Pancreas (tissue), 10 donors: ENCODE measurements at places on chromosomes 1 and 21. TPM values are rescaled to one million over a fixed set of nuclear protein-coding genes. Genes with fewer than 3 reads are reported as not detected.

DNA sequence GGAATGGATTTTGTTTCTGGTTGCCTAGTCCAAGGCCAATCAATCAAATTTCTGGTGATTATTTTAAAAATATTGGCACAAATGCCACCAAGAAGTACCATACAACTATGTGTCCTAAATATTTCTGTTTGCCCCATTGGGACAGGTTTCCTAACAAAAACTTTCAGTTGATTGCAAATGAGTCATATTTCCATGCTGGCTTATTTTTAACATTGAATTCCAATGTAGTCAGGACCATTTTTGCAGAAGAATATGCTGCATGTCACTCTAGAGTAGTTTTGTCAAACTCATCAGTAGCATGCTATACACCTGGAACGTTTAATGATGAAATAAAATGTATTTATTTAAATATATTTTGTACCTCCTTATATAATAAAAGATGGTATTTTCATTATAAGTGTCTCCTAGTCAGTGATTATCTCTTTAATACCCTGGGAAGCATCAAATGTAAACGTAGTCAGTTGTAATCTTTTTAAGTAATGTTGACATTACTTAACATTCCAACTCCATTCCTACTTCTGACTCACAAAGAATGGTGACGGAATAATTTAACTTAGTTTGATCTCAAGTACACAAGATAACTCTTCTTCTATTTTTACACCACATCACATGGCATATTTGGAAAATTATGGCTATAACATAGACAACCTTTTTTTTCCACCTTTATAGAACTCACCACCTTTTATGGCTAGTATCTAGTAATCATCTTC lies 39.0 kb upstream of the USH2A start:
- no peak for DNase-seq

DNA sequence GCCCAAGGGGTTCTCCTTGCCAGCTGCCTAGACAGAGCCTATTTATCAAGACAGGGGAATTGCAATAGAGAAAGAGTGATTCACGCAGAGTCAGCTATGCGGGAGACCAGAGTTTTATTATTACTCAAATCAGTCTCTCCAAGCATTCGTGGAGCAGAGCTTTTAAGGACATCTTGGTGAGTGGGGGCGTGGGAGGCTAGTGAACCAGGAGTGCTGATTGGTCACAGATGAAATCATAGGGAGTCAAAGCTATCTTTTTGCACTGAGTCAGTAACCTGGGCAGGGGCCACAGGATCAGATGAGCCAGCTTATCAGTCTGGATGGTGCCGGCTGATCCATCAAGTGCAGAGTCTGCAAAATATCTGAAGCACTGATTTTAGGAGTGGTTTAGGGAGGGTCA lies 64.8 kb upstream of the MRPS6 start:
- DNase-seq: no peak

DNA sequence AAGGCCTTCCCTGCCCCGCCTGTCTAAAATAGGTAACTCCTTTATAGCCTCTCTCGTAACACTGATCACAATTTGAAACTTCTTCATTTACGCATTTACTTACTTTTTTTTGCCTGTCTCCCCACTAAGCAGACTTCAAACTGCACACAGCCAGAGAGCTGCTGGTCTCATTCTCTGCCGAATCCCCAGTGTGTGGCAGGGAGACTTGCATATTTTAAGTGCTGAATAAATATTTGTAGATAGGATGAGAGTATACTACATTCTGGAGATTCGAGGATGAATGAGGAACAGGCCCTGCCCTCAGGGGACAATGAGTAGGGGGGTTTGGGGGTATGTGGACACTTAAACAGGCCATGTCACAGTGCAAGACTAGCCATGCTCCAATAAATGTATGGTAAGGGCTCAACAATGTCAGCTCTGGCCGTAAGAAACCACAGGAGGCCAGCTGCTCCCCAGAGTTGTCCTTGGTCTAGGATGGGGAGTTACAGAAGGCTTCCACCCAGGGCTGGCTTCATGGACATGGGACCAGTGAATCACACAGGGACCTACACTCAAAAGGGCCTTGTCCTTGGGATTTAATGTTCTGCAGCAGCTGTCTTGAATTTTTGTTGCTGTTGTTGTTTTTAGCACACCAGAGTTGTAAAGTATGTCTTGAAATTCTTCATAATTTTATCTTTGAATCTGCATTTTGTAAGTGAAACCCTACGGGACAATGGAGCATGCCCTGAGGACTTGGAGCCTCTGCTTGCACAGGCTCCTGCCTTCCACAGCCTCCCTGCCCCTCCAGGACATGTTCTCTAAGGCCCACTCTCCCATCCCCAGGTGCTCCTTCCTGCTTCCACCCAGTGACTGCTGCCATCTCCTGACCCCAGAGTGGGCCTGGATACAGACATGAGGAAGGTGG lies 8.5 kb downstream of the DIO1 start:
- DNase-seq: no peak

DNA sequence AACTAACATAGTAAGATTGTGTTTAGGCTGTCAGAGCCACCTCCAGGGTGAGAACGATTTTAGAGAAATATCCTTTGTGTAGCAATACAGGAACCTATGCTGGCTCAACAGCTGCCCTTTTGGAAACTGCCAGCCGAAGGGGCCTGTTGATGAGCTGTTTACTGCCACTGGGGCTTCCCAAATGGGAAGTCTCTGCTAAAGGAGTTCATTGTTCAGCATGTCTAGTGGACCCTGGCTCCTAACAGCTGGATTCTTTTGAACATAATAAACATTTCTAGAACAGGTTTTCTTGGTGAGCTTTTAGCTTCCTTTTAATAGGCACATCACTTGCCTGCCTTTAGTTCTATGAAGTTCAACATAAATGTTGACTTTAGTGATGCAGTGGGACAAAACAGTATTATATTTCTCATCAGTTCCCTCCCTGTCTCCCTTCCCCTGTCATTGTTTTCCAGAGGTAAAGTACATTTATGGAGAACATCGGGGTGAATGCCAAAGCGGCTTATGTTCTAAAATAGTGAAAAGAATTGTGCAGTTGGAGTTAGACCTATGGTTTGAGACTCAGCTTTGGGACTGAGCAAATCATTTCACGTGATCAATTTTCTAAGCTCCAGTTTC lies 57.4 kb downstream of the UCK2 start:
- DNase-seq: no peak

CD55 gene
- 8.1 TPM for polyA plus RNA-seq

GRCh38 chr1:221869779-221870178 lies 127.9 kb upstream of the DUSP10 start:
- DNase-seq: no peak

FCRLB gene
- polyA plus RNA-seq: 0.49 TPM

- DNase-seq: no peak
These were observed 32.8 kb upstream of the RNF11 start for GRCh38 chr1:51203121-51203873.

SPRR2F gene
- polyA plus RNA-seq: not detected

GRCh38 chr1:1359664-1360468 lies 1.5 kb upstream of the MXRA8 start:
- DNase-seq: no peak

DNA sequence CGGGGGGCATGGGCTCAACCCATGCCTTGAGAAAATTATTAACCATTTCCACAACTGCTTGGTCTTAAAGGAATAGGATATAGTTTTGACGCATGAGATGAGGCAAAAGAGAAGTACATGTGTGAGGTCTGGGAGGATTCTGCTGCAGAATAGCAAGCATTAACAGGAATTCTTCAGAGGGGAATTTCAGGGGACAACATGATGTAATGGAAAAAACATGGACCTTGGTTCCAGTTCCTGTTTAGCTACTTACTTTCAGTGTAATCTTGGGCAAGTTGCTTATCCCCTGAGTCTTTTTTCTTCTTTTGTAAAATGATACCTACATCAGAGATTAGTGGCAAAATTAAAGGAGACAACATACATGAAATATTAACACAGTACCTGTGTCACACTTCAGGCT lies 85.6 kb downstream of the PRRX1 start:
- DNase-seq: no peak

DNA sequence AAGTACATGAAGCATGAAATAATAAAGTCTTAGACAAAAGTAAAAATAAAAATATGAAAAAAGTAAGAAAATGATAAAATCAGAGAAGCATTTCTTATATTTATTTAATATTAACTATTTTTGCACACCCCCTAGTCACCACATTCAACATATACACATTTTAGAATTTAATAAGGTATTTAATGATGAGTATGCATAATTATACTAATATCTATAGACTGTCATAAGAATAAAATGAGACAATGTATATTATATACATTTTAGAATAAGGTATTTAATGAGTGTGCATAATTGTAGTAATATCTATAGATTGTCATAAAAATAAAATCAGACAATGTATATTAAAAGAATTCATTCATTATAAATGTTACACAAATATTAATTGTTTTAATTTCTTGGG lies 18.9 kb downstream of the PIGK start:
- DNase-seq: no peak

DCST1 gene
- polyA plus RNA-seq: not detected

DNA sequence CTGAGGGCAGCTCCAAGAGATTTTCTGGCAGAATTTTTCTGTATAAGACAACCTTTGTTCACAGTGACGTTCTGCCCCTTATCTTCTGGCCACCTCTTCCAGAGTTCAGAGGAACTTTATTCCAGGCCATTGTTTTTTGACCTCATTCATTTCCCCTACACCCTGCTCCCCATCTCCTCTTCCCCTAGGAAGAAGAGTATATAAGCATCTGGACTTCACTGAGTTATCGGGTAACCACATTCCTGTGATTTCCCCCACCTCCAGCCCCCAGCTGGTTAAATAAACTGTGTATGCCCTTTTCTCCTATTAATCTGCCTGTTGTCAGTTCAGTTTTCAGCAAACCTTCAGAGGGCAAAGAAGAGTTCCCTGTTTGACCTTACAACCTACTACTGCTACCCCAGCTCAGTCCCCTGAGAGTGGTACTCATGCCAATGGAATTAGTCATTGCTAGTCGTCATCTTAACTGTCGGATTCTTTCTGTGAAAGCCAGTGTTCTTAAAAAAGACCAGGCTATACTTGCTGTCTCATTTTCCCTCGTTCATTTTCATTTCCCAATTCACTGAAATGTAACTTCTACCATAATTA lies 14.3 kb upstream of the ALG14 start:
- no peak for DNase-seq
